ENCODE measurements at places on chromosomes 6 and 20.

- no peak for DNase-seq
Observed at GRCh38 chr6:28588666-28589065, 63.0 kb downstream of the GPX5 start.

DNA sequence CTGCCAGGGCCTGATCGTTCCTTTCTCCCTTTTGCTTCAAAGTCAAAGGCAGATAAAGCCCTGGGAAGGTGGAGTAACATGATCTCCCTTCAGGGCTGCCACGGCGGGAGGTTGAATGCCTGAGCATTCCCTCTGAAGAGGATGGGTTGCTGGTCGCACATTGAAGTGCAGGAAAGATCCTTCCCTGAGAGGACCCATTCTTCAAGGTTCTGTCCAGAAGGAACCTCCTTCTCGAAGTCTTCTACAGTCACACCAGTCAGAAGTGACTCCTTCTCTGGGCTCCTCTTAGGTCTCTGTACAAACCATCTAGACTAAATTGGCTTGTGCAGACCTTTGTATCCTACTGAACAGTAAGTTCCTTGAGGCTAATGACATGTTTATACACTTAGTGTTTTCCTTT, 192.6 kb upstream of the VGLL2 start:
- no peak for DNase-seq

- DNase-seq, result no peak
Observed at GRCh38 chr20:15005300-15005986, 668.0 kb upstream of the FLRT3 start.

DNA sequence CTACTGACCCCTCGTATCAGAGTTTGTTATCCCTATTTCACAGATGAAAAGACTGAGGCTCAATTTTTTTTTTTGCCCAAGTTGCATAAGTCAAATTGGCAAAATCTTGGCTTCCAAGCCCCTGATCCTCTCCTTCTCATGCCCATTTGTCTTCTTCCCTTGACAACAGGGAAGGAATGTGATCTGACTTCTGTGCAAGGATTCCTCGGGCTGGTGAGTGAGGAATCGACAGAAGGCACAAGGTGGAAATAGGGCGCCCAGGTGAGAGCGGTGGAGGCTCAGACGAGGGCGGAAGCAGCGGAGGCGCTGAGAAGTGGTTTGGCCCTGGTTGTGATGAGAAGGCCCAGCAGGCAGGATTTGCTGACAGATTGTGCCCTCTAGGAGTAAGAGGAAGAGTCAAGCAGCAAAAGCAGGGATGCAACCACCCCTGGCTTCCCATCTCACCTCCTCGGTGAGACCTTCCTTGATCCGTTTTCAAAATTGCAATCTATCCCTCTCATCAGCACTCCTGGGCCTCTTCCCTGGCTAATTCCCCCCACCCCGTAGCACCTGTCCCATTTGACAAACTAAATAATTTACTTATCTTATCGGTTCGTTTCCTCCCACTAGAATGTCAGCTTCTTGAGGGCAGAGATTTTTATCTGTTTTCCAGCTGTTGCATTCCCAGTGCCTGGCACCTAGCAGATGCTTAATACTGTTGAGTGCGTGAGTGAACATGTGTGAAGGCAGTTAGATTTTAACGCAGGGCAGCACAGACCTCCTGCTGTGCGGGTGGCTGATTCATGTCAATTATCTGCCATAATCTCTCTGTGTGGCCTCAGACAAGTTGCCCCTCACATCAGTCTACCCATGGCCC, 3.7 kb upstream of the SIRPA start:
- DNase-seq, result no peak

DNA sequence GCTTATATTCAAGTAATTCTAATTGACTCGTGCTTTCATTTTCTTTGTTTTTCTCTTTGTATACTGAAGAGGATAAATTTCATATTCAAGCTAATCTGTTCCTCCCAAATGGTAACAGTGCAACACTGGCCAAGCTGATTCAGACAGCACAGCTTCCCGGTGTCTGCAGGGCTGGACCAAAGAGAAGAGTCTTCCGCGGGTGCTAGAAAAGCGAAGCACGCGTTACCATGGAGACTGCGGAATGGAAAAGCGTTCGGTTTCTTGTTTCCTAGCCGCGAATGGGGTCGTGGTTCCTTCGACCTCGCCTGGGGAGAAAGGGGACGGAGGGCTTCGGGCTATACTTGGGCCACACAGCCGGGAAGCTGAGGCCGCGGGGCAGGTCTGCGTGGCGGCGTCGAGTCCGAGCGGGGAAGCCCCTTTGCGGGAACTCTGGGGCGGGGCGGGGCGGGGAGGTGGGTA, 6.2 kb upstream of the ZNF311 start:
- DNase-seq, result no peak

DNA sequence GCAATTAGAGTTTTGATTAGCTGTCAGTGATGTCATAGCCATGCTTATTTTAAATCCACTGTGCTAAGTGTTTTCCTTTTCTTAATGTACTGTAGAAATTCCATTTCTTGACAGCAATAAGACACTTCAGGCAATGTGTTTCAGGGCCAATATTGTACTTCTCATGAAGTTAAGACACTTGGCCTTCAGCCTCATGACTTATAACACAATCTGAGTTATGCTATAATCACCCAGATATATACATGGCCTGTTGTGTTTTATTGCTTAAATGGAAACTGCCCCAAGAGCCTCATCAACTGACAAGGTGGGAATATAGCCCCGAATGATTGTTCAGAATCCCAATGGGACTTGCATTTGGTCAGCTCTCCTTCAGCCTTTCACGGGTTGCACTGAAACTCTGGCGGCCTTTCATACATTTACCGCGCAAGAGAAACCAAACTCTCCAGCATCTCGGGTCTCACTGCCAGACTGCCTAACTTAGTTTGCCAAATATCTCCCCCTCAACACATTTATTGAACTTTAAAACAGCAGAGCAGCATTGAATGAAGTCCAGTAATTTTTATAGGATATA, 44.2 kb upstream of the TBX18 start:
- no peak for DNase-seq

GRCh38 chr20:1062334-1063010, 55.9 kb upstream of the PSMF1 start:
- DNase-seq, result no peak

DNA sequence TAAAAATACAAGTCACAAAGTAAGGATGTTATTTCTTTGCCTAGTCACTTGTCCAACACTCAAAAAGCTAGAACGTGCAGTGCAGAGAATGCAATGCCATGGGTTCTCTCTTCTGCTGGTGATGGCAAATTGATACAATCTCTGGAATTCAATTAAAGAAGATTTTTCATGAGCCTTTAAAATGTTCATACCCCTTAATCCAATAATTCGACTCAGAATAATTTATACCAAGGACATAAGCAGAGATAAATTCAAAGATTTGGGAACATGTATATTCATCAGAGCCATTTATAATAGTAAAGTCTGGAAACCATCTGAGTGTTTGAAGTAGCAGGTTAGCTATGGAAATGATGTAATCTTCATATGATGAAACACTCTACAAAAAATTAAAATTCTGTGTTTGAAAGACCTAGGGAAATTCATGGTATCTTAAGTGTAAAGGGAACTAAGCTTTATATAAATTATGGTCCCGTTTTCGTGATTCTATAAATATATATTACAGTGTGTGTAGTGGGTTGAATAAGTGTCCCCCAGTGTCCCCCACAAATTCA, 2.8 kb upstream of the AGPAT4 start:
- no peak for DNase-seq

DNA sequence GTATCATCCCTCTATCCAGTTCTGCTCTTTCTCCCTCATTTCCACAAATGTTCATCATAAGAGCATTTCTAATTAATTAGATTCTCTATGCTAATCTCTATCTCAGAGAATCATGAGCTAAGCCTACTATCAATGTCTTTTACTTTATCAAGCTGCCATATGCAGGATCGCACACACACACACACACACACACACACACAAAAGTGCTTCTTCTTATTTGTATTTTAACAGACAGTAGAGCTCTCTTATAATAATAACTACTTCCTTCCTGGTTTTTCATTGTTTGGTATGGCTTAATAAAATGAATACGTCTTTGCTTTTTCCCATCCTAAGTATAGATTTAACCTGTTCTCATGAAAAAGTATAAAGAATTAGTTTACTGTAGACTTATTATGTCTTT, 170.2 kb downstream of the HAO1 start:
- no peak for DNase-seq

- DNase-seq, result no peak
Observed at GRCh38 chr20:50415021-50415515, 95.1 kb upstream of the PTPN1 start.

GRCh38 chr20:13816757-13817156, 31.9 kb downstream of the NDUFAF5 start:
- no peak for DNase-seq

DNA sequence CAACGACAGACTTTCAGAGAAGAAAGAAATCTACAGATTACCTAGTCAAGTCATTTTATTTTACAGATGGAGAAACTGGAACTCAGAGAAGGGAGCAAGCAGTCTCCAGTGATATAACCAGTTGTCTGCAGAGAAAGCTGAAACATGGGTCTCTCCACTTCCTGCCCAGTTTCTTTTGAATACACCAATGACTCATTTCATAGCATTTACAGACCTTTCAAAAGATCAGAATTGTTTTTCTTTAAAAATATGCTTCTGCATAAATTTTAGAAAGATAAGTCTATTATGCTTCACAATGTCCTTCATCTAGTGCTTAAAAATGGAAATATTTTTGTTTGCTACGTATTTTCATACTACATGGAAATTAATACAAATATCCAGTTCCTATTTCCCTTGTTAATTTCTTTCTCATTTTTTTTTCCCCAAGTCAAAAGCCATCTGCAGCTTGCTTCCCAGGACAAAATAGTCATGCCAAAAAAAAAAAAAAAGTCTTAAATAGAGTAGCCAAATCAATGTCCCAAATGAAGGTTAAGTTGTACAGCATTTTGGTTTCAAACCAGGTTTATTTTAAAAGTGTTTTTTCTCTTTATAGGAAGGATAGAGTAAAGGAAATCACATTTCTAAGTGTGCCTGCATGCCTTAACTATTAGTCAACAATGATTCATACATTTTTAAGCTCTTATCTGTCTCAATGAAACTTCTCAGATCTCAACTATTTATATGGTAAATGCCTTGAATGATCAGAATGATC, 36.9 kb downstream of the ARHGAP18 start:
- no peak for DNase-seq

- no peak for DNase-seq
Observed at GRCh38 chr6:100176311-100176950, 182.4 kb upstream of the MCHR2 start.

DNA sequence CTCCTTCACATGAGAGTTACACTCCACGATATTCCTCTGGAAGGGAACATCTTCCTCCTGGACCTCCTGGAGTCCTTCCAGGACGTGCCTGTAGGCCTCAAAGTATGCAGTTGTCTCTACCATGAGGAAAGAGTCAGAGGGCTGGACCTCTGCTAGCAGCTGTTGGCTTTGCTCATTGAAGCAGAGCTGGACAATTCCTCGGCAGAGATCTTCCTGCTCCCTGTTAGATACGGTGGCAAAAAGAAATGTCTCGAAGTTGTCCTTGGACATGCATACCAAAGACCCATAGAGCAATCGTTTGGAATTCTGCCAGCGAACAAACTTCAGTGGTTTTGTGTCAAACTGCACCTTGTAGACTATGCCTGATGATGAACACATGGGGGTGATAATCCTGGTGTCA, 7.7 kb downstream of the ZNFX1 start:
- no peak for DNase-seq

- no peak for DNase-seq
Observed at GRCh38 chr6:42378536-42378935, 73.2 kb downstream of the TRERF1 start.

- DNase-seq, result no peak
Observed at GRCh38 chr6:117495869-117496268, 13.4 kb downstream of the DCBLD1 start.

DNA sequence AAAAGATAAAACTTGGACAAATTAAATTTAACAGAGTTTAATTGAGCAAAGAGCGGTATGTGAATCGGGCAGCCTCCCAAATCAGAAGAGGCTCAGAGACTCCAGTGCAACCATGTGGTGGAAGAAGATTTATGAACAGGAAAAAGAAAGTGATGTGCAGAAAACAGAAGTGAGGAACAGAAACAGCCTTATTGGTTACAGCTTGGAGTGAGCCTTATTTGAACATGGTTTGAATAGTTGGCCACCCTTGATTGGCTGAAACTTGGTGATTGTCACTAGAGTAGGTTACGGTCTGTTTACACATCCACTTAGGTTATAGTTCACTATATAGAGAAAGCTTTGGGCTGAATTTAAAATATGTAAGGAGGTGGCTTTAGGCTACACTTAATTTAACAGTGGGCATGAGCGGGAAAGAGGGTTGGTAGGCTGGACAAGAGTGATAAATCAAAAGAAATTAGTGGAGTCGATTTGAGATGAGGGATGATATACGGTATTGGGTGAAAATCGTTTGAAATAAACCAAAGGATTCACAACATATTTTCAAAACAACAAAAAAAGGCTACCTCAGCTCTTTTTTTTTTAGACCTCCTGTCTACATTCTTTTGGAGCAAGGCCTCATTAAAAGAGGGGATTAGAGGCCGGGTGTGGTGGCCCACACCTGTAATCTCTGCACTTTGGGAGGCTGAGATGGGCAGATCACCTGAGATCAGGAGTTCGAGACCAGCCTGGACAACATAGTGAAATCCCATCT, 84.3 kb upstream of the PREP start:
- no peak for DNase-seq

DNA sequence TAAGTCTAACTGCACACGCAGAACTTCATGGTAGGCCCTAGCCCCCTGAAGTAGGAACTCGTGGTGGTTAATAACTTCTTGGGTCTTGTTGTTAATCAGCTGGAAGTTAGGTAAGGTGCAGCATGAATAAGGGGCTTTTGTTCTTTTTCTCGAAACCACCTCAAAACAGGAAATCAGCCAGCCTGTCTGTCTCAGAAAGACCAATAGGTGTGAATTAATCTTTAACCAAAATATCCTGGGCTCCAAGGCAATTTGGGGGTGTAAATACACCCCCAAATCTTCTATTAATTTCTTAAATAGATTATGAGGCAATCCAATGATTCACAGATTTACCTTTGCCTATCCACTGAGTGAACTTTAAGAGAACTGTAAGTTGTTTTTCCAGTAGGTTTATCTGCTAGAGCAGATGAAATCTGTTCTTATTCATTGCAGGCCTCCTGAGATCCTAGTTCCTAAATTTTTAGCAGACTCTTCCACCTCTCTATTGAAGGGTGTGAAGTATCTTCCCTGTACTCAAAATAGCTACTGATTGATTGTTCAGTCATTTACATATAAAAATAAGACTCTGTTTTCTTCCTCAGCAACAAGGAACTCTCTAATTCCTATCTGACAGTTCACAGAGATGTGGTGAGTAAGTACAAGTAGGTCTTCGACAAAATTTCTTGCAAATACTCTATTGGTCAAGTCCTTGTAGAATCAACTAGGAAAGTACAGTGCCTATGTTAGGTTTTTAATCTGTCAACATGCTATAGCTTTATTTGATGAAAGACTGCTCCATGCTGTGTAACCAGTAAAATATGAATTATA, 427.1 kb upstream of the NOX3 start:
- no peak for DNase-seq

GRCh38 chr6:43220439-43220951, 8.8 kb downstream of the DNPH1 start:
- no peak for DNase-seq

- DNase-seq, result no peak
Observed at GRCh38 chr6:144189351-144189750, 39.0 kb downstream of the STX11 start.
